ENCODE measurements at places on chromosomes 3 and 15.

- DNase-seq, result no peak
These were observed 32.5 kb downstream of the TM4SF4 start for GRCh38 chr3:149506965-149507364.

DNA sequence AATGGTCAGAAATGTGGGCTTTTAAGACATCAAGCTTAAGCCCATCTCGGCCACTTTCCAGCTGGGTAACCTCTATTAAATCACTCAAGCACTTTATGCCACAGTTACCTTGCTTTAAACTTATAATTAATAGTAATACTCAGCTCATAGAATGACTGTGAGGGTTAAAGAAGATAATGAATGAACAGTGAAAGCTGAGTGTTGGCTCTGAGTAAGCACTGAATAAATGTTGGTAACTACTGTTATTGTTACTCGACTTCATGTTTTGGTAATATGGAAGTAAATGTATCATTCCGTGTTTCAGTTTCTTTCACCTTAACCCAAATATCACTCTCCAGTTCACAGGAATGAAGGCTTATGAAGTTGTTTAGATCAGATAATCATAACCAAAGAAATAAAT lies 23.9 kb upstream of the OSTN start:
- no peak for DNase-seq

- DNase-seq, result no peak
These were observed 31.5 kb upstream of the MINDY4B start for GRCh38 chr3:150936693-150937092.

DNA sequence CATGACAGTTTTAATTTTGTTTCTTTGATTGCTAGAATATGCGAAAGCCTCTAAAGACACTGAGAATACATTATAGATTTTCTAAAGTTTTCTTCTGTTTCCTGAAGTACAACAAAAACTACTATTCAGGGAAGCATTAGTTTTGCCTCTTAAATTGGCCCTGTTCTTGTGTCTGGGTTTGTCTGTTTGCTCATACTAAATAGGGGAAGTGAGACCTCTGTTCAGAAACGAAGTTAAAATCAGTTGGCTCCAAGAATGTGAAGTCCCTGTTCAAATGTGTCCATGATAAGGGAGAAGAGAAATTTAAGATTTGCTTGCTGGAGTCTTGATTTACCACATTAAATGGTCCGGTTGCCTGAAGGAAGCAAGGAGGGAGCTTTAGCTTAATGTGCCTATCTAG lies 327.3 kb upstream of the GBE1 start:
- DNase-seq, result no peak

DNA sequence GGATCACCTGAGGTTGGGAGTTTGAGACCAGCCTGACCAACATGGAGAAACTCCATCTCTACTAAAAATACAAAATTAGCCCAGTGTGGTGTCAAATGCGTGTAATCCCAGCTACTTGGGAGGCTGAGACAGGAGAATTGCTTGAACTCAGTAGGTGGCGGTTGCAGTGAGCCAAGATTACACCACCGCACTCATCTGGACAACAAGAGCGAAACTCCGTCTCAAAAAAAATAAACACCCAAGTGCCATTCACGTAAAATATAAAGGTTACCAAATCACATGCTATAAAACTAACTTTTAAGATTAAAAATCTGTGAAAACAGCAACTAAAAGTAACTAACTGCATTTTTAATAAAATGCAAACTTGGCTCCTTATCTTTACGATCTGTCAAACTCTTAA lies 8.9 kb downstream of the TRIM59 start:
- no peak for DNase-seq

DNA sequence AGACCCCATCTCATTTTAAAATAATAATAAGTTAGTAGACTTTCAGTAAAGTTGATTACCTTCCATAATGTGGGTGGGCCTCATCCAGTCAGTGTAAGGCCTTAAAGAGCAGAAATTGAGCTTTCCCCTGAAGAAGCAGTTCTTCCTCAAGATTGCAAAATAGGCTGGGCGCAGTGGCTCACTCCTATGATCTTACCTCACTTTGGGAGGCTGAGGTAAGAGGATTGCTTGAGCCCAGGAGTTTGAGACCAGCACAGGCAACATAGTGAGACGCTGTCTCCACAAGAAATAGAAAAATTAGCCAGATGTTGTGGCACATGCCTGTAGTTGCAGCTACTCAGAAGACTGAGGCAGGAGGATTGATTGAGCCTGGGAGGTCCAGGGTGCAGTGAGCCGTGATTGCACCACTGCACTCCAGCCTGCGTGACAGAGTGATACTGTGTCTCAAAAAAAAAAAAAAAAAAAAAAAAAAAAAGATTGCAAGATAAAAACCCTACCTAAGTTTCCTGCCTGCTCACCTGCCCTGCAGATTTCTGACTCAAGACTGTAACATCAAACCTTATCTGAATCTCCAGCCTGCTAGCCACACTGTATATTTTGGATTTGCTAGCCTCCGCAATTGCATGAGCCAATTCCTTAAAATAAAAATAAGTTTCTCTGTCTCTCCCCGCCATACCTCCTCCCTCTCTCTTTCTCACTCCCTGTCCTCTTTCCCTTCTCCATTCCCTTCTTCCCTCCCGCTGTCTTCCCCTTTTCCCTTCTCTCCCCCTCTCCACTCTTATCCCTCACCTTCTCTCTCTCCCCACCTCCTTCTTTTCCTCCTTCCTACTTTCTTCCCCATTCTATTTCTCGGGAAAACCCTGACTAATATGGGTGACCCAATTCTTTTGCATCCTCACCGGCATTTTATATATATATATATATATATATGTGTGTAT lies 16.9 kb downstream of the KLHL18 start:
- DNase-seq, result no peak

GRCh38 chr15:78997981-78998499 lies 53.2 kb upstream of the CTSH start:
- DNase-seq, result no peak

- DNase-seq, result no peak
These were observed 376.4 kb upstream of the GBE1 start for GRCh38 chr3:82137861-82138260.

GRCh38 chr15:48090115-48090514 lies 30.7 kb upstream of the SLC24A5 start:
- DNase-seq, result no peak

- no peak for DNase-seq
These were observed 6.1 kb downstream of the OSBPL10 start for GRCh38 chr3:31974964-31975363.

DNA sequence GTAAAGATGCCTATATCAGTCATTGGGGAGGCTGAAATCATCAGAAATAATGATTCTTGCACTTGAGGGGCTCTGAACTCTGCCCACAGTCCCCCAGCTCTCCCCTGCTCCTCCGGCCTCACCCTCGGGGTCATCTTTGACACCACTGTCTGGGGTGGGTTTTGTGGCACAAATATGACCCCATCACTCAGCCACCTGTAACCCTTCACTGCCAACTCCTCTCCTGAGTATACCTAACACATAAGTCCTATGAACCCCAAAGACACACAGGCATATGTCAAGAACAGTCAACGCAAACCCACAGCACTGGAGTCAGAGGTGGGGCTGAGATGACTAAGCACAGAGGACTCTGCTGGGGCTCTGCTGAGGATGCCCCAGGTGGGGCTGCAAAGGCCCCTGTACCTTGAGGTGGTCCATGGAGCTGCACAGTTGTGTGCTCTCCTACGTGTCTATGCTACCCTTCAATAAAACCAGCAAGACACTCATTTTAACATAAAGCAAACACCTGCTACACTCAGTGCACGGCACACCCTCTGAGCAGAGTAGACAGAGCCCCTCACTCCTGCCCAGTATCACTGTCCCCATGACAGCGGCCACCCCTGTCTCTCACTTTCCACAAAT lies 29.9 kb downstream of the SLC41A3 start:
- no peak for DNase-seq

DNA sequence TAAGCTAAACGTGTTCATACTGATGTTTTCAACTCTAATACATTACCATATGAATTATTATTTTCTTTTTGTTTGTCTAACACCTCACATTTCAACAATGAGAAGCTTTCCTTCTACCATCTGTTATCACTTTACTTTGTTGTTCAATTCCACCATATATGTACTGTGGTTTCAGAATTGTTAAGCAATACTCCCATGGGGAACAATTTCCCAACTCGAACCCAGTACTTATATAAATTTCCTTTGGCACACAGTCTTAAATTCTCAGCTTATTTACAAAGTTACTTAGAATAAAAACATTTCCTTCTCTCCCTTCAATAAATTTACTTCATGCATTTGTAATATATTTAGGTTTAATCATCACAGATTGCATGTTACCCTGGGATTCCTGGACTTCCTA lies 1764.4 kb downstream of the OTOL1 start:
- DNase-seq, result no peak

GRCh38 chr3:81463781-81464180 lies 297.7 kb downstream of the GBE1 start:
- DNase-seq, result no peak

GRCh38 chr15:101374326-101374725 lies 79.3 kb upstream of the SNRPA1 start:
- DNase-seq, result no peak

DNA sequence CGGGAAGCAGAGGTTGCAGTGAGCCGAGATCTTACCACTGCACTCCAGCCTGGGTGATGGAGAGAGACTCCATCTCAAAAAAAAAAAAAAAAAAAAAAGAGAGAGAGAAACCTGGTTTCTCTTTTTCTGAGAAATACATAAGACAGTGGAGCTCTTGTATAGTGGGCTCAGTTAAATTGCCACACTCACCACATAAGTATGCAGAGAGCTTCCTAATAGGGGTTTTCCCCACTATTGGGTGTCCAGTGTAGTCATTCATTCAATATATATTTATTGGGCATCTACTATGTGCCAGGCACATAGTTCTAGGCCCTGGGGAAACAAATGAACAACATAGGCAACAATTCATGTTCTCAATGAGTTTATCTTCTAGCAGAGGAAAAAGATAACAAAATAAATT lies 48.9 kb upstream of the FMN1 start:
- no peak for DNase-seq

- no peak for DNase-seq
These were observed 469 bp downstream of the GUCA1C start for GRCh38 chr3:108953210-108953609.

DNA sequence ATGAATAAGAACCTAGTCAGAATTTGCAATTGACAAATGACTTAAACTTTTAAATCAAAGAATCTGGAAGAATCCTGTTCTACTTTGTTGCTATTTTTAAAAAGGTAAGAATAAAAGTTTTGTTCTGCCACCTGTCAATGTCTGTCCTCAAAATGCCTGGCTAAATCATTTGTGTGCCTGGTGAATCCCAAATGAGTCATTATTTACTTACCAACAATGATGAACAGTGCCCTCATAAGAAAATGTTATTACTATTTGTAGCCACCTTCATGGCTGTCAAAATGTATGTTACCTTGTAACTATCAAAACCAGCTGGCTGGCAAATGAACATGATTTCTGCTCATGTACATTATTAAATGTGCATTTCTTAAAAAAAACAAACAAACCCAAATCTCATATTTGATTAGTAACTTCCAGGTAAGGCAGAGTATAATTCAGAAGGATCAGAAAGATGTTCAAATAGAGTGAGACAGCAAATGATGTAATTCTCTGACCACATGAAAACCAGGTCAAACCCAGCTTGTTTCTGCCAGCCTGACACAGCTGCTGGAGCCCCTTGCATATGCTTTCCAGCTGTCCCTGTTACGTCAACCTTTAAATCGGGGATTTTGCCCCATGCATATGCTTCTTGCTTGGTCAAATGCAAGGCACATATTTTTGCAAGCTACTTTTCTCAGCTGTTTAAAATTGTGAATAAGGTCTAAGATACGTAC lies 137.9 kb downstream of the SSR3 start:
- DNase-seq, result no peak

DNA sequence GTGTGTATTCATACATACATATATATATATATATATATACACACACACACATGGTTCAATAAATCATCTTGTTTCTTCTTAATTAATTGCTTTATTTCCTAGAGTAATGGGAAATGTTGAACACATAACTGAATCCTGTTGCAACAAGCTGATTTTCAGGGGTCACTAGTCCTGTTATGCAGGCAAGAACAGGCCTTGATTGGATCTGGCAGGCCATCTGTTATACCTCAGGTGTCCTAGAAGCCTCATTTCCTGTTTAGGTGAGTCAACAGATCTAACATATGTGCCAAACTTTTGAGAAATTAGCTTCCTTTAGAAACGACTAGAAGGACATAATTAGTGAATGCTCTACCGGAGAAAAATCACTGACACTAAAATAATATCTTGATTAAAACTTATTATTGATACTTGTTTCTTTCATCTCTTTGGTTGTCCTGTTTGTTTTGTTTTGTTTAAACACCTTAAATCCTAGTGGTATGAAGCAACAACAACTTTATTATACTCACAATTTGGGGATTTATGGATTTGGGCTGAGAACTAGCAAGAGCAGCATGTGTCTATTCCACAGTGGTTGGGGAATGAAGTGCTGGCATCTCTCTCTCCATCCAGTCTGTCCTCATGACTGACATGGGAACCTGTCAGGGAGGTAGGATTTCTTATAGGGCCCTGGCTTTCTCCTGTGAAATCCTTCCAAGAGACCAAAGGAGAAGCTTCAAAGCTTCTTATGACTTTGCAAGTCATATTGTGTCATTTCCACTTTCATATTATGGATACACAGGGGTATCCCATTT lies 552.6 kb downstream of the NSUN3 start:
- DNase-seq, result no peak

DNA sequence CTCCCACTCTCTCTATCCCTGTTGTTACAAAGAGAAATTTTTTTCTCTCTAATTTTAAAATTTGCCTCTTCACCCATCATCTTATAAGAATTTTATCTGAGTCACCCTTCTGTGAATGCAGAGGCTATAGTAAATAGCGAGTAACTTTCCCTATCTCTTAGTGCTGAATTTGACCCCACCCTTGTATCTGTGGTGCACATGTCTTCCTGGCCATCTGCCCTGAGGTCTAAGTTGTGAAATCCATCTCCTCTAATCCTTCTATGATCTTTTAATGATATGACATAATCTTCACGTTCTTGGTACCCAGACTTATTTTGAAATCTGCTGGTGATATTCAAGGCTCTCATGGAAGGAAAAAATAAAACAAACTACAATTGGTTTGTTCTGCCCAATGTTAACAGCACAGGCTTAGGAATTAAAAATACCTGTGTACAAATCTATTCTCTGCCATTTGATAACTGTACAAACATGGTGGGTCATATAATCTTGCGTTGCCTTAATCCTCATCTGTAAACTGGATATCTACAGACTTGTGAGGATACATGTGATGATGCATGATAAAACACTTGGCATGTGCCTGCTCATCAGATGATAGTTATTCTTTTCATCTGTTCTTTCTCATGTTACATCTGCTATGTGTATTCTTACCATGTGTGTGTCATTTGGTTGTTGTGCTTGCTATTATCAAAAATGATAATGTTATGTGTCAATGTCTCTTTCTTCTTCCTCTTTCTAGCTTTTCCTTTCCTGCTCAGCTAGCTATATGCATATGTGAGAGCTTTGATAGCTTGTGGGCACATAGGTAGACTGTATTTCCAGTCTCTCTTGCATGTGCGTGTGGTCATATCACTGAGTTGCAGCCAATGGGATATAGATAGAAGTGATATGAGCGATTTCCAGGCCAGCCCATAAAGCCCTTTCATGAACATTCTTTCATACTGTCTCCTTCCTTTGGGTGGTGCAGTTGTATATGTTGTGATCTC lies 13.7 kb upstream of the CCR3 start:
- no peak for DNase-seq

Data from GM23338 (cell line).